NCI-H774 (cell line): ENCODE measurements at places on chromosomes 12 and 14.

DNA sequence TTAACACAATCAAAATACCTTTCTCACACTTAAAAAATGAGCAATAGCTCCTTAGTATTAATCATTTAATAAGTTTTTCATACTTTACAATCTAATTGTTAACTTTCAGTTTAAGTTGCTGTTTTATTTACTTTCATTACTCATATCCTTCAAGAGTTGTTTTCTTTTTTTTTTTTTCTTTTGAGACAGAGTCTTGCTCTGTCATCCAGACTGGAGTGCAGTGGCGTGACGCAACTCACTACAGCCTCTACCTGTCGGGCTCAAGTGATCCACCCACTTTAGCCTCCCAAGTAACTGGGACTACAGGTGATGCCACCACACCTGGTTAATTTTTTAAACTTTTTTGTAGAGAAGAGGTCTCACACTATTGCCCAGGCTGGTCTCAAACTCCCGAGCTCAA is 16.1 kb downstream of the ZBTB1 start:
- no peak for DNase-seq

DNA sequence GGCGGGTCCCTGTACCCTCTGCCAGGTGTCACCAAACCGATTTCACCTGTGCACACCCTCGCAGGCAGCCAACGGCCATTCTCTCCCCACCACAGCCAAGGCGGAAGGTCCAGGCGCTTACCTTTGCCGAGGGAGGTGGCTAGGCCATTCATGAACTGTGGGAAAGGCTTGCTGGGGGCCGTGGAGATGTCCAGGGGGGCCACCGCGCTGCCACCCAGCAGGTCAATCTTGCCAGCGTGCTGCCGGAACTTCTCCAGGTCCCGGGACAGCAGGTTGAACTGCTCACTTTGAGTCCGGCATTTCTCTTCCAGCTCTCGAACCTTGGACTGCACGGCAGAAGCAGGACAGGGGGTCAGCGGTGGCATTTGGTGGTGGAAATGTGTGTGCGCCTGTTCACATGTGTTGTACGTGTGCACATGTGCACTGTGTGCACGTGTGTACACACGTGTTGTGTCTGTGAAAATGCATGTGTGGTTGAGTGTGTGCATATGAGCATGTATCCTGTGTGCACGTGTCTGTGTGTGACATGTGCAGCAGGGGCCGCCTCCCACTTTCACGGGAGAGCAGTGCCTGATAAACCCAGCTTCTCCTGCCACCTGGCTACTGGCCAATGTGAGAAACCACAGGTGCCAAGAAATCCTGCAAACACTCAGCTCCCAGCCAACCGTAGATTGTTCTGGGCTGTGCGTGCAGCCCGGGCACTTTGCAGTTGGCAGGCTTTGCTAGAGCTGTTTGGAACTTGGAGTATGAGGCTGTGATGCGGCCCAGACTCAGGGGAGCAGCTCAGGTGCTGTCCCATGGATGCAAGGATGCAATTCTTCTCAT is 118.9 kb downstream of the PIWIL1 start:
- DNase-seq = peak; percentile 27

- DNase-seq = no peak
These were observed 17.5 kb upstream of the TUBA1A start for GRCh38 chr12:49206389-49206788.

GRCh38 chr12:78271546-78271945 is 440.9 kb downstream of the NAV3 start:
- no peak for DNase-seq

- DNase-seq = no peak
These were observed 42.8 kb upstream of the NUAK1 start for GRCh38 chr12:106181401-106182114.

- DNase-seq = no peak
These were observed 18.9 kb downstream of the ABCB9 start for GRCh38 chr12:122947352-122947792.

DNA sequence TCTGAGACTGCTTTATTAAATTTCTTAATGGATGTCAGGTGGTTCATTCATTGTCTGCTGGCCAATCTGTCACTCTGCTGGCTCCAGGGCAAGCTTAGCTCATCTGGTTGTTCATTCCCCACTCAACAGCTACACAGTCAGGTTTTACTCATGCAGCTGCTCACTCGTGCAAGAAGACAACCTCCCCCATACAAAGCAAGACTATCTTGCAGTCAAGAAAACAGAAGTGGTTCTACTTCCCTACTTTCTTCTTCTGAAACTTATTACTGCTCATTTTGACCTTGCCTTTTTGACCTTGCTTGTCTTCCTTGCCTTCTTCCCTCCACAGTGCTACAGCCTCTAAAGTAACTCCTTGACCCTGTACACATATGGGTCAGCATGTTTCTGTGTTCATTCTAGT is 277.9 kb downstream of the SSPN start:
- no peak for DNase-seq

GRCh38 chr12:121218588-121219352 is 8.8 kb downstream of the P2RX4 start:
- DNase-seq = no peak
